ENCODE measurements at places on chromosomes 12 and 14.

DNA sequence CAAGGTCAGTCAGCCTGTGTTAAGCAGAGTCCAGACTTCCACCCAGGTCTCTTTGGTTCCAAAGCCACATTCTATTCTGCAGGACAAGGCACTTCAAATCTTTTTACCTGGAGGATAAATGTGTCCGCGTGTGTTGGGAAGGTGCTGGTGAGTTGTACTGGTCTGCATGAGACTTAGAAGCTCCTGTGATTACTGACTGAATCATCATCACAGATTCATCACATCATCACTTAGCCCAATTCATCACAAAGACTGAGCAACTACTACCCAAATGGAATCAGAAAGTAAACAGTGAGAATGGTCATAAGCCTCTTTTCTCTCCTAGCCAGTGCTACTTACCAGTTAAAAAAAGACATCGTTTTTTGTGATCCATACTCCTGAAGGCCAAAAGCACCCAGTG is 5.3 kb downstream of the SLC15A5 start:
- no peak overlapping the region for H3K27ac ChIP-seq
- H3K36me3 ChIP-seq = no peaks in the 10 kb centered on the region
- no peaks in the 10 kb centered on the region for H3K4me1 ChIP-seq
- no peak overlapping the region for H3K4me3 ChIP-seq
- H3K27me3 ChIP-seq = no peaks in the 10 kb centered on the region

DNA sequence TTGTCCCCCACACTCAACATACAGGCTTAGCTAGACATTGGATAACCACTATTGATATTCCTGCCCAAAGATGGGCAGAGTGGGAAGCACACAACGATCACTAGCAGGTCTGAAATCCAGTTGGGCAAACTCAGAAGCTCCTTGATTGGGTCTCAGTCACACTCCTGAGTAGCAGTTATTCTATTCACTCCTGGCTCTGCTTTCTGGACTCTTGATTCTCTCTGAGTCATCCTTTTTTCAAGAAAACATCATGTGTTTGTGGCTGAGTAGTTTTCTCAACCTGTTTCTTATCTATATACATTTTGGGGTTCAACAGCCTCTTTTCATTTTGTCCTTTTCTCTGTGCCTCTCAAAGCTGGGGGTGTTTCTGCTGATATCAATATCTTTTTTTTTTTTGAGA is 46.0 kb upstream of the MANSC4 start:
- peaks cover 39% of the 10 kb centered on the region for H3K4me1 ChIP-seq
- H3K4me3 ChIP-seq = no peak overlapping the region
- no peaks in the 10 kb centered on the region for H3K27me3 ChIP-seq
- H3K27ac ChIP-seq = no peak overlapping the region
- no peaks in the 10 kb centered on the region for H3K36me3 ChIP-seq

GRCh38 chr12:95102916-95103671 is 29.7 kb upstream of the NR2C1 start:
- H3K27ac ChIP-seq = no peak overlapping the region
- peaks cover 15% of the 10 kb centered on the region for H3K4me1 ChIP-seq
- H3K4me3 ChIP-seq = no peak overlapping the region
- H3K36me3 ChIP-seq = no peaks in the 10 kb centered on the region
- ATAC-seq = peak; percentile 94

- H3K4me3 ChIP-seq = no peak overlapping the region
- H3K36me3 ChIP-seq = no peaks in the 10 kb centered on the region
- peaks cover 7% of the 10 kb centered on the region for H3K4me1 ChIP-seq
- peaks cover 51% of the 10 kb centered on the region for H3K27me3 ChIP-seq
- H3K27ac ChIP-seq = no peak overlapping the region
Measured at GRCh38 chr12:52205612-52206303, 13.9 kb upstream of the KRT80 start.

DNA sequence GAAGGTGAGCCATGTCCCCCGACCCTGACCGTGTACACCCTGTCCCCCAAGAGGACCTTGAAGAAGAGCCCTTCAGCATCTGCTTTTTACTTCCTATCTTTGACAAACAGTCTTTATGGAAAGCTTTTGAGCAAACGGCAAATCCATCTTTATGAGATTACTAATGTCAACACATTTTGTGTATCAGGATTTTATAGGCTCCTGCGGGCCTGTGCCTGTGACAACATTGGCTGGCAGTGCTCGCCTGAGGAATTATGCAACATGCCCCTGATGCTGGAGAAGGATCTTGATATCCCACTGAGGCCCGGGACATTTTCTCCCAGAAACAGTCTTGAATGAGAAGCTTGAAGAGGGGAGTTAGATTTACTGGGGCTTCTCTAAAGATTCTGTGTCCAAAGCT is 416.5 kb downstream of the NRXN3 start:
- ATAC-seq = no peak
- H3K27me3 ChIP-seq = peaks cover 6% of the 10 kb centered on the region
- no peaks in the 10 kb centered on the region for H3K36me3 ChIP-seq
- no peak overlapping the region for H3K4me3 ChIP-seq
- no peaks in the 10 kb centered on the region for H3K4me1 ChIP-seq
- H3K27ac ChIP-seq = no peak overlapping the region

- no peaks in the 10 kb centered on the region for H3K4me1 ChIP-seq
- H3K27ac ChIP-seq = no peak overlapping the region
- H3K4me3 ChIP-seq = no peak overlapping the region
- ATAC-seq = no peak
- no peaks in the 10 kb centered on the region for H3K36me3 ChIP-seq
Measured at GRCh38 chr12:102896067-102896466, 21.0 kb downstream of the PAH start.
